ENCODE measurements at places on chromosomes 7 and 10. TPM values are rescaled to one million over a fixed set of nuclear protein-coding genes. Genes with fewer than 3 reads are reported as not detected.

DNA sequence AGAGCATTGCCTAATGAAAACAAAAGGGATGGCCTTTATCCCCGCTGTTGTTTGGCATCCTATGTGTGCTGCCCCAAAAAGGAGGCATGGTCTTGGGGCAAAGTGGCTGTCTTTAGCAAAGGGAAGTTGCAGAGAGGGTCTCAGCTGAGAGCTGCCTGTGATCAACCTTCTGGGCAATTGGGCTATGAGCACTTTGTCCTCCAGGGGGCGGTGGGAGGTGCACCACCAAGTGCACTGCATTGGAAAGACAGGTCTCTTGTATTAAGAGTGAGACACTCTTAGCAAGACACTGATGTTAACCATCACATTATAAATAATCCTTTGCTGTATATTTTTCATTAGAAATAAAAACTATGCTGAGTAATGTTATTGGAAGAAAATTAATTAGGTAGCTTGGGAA is 314.8 kb downstream of the POM121L12 start:
- no peaks in the 10 kb centered on the region for H3K36me3 ChIP-seq
- DNase-seq: peak; percentile 75
- no peak overlapping the region for H3K27ac ChIP-seq

DNA sequence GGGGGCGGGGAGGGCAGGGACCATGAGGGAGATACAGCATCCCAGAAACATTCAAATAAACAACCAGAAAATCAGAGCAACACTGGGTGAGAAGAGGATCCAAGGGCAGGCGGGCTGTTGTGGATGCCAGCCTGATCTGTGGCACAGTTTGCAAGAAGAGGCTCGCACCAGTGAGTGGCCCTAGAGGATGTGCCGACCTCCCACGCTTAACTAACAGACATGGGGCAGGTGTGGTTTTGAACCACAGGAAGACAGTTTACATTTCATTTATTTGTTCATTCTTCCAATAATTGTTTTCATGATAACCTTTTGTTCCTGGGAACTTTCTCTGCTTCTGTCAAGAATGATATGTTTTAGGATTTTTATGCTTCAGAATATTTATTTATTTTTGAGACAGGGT is 115.6 kb downstream of the ZNF248 start:
- H3K36me3 ChIP-seq: peaks cover 7% of the 10 kb centered on the region
- H3K27me3 ChIP-seq: peaks cover 14% of the 10 kb centered on the region
- no peaks in the 10 kb centered on the region for H3K4me1 ChIP-seq

DNA sequence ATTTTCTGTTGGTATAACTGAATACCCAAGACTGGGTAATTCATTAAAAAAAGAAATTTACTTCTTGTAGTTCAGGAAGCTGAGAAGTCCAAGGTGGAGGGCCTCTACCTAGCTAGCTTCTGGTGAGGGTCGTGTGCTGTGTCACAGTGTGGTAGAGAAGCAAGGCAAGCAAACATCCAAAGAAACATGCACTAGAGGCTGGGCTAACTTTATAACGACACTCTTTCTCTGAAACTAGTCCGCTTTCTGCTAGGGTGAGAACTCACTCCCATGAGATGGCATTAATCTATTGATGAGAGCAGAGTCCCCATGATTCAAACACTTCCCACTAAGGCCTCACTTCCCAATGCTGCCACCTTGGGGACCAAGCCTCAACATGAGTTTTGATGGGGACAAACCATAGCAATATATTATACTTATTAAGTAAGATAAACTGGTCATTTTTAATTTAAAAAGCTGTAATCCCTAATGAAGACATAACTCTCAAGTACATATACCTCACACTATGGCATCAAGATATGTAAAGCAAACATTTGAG is 50.8 kb downstream of the PHYHIPL start:
- no peak overlapping the region for H3K27ac ChIP-seq
- DNase-seq: no peak
- H3K4me3 ChIP-seq: no peak overlapping the region
- H3K36me3 ChIP-seq: no peaks in the 10 kb centered on the region
- no peaks in the 10 kb centered on the region for H3K4me1 ChIP-seq

DNA sequence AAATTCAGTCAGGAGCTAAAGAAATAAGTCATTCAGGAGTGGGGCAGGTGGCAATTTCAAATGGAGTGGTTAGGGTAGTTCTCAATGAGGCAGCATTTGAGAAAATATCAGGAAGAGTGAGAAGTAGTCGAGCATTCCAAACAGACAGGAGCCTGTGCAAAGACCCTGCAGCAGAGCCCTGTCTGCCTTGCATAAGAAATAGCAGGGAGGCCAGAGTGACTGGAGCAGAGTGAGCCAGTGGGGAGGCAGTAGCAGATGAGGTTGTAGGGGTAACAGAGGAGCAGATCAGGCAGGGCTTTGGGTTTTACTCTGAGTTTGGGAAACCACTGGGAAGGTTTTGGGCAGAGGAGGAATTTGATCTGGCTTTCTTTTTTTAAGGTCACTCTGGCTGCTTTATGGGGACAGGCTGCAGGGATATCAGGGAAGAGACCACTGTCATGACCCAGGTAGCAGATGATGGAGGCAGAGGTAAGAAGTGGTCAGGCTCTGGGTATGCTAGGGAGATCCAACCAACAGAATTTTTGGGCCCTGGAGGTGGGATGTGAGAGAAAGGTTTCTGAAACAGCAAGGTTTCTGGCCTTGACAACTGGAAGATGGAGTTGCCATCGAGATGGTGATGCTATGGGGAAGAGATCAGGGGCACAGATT is 1.3 kb upstream of the BLVRA start:
- H3K27me3 ChIP-seq: peaks cover 14% of the 10 kb centered on the region
- H3K4me1 ChIP-seq: peaks cover 13% of the 10 kb centered on the region
- no peaks in the 10 kb centered on the region for H3K36me3 ChIP-seq
- peak overlapping the region; percentile 38 for H3K27ac ChIP-seq
- no peak for DNase-seq

The NUTM2E gene
- 0.46 TPM for total RNA-seq

Data from endothelial cell (in vitro differentiated cells).